ENCODE measurements at places on chromosomes 7 and 10. TPM values are rescaled to one million over a fixed set of nuclear protein-coding genes. Genes with fewer than 3 reads are reported as not detected.

GRCh38 chr10:78196964-78197363 lies 163.3 kb downstream of the RPS24 start:
- DNase-seq, result no peak
- peaks cover 25% of the 10 kb centered on the region for H3K27me3 ChIP-seq
- no peak overlapping the region for H3K4me3 ChIP-seq
- H3K27ac ChIP-seq, result no peak overlapping the region

- no peak overlapping the region for H3K27ac ChIP-seq
- H3K27me3 ChIP-seq, result no peaks in the 10 kb centered on the region
- H3K4me1 ChIP-seq, result peaks cover 29% of the 10 kb centered on the region
- no peak for DNase-seq
- H3K4me3 ChIP-seq, result no peak overlapping the region
- no peaks in the 10 kb centered on the region for H3K36me3 ChIP-seq
Measured at GRCh38 chr10:87657371-87657770, 2.3 kb upstream of the PAPSS2 start.

DNA sequence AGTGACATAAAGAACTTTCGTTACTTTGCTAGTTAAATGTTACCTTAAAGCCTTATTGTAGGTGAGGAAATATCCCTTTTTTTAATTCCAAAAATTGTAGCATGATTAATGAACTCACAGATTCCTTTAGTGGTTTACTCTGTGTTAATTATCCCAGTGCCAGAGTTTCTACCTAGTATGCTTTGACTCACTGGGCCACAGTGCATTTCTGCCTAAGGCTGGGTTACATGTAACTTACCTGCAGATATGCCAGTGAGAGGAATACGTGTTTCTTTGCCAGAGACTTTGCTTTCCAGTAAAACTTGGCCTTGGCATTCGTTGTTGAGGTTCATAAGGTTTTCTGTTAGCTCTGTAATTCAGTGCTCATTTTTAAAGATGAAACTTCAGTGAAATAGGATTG lies 380.8 kb upstream of the LRGUK start:
- H3K4me3 ChIP-seq, result no peak overlapping the region
- no peaks in the 10 kb centered on the region for H3K36me3 ChIP-seq
- no peak for DNase-seq
- no peaks in the 10 kb centered on the region for H3K27me3 ChIP-seq

DNA sequence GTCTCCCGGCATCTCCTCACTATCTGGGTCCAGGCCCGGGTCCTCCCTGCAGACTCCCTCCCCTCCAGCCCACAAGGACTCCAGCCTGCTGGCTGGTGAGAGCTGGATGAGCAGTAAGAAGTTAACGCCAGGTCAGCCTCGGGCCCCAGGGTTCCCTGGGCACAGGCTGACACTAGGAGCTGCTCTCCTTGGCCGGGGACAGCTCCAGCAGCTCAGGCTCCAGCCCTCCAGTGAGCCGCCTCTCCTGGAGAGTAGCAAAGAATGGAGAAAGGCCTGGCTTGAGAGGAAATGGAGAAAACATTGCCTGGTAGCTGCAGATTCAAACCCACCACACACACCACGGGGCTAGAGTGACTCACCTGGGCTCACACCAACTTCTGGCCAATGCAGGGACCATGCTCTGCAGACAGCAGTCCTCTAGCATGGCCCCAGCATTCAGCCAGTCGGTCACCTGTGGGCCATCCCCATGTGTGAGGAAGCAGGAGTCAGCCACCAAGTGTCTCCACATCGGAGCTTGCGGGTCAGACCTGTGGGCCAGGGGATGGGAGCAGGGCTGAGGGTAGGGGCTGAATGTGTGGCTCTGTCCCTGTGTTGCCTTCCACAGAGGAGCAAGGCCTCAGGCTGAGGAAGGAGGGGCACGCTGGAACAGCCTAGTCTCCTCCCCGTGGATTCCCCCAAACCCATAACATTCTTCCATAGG lies 6.5 kb downstream of the SAP25 start:
- H3K4me3 ChIP-seq, result no peak overlapping the region
- H3K4me1 ChIP-seq, result peaks cover 14% of the 10 kb centered on the region
- no peak for DNase-seq
- no peaks in the 10 kb centered on the region for H3K36me3 ChIP-seq

DNA sequence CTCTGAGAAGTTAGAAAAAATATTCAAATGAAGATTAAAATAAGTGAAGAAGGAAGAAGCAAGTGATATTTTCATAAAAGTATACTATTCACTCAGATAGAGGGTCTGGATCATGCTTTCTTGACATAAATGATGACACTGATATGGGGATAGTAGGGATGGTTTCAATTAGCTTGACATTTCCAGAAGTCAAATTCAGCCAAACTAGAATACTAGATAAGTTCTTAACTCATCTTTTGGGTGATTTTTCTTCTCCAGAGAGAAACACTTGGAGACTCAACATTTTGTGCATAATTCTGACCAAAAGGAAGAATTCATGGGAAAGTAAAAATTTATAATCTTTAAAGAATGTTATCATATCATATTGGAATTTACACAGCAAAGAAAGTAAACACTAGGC lies 152.0 kb upstream of the LRGUK start:
- H3K4me1 ChIP-seq, result no peaks in the 10 kb centered on the region
- no peaks in the 10 kb centered on the region for H3K36me3 ChIP-seq
- DNase-seq, result no peak

DNA sequence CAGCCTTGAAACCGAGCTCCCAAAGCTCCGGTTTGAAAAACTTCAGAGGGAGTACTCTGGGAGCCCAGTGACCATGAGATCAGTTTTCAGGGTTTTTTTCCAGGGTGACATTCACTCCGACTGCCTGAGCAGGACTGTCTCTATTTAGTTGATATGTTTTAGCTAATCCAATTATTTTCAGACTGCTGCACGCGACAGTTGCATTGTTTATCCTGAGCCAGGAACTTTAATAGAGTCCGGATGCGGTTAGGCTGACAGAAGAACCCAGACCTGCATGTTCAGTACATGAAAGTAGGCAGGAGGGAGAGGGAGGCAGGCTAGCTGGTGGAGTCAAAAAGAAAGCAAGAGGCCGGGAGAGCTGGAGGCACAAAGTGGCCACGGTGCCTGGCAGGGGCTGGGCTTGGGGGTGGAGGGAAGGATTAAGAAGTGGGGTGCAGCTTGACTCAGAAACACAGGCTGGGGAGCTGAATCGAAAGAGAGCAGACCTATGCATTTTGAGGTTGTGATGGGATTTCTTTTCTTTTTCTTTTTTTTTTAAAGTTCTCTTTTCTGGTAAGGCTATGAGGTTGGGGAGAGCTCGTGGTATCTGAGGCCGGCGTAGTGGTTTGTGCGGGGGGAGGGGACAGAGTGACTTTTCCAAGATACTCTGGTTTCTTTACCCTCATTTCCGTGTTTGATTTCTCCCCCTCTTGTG lies 5.7 kb downstream of the GATA3 start:
- no peak overlapping the region for H3K27ac ChIP-seq
- no peak overlapping the region for H3K4me3 ChIP-seq
- no peaks in the 10 kb centered on the region for H3K36me3 ChIP-seq
- no peaks in the 10 kb centered on the region for H3K4me1 ChIP-seq
- H3K27me3 ChIP-seq, result no peaks in the 10 kb centered on the region

DMTF1 gene
- 56.3 TPM for total RNA-seq

ZNF488 gene
- 3.9 TPM for total RNA-seq

CCDC3 gene
- total RNA-seq, result 10.5 TPM

GRCh38 chr10:52639652-52640051 lies 132.9 kb downstream of the MBL2 start:
- no peaks in the 10 kb centered on the region for H3K4me1 ChIP-seq
- no peaks in the 10 kb centered on the region for H3K27me3 ChIP-seq
- H3K27ac ChIP-seq, result no peak overlapping the region
- H3K4me3 ChIP-seq, result no peak overlapping the region
- H3K36me3 ChIP-seq, result no peaks in the 10 kb centered on the region
- DNase-seq, result no peak

DNA sequence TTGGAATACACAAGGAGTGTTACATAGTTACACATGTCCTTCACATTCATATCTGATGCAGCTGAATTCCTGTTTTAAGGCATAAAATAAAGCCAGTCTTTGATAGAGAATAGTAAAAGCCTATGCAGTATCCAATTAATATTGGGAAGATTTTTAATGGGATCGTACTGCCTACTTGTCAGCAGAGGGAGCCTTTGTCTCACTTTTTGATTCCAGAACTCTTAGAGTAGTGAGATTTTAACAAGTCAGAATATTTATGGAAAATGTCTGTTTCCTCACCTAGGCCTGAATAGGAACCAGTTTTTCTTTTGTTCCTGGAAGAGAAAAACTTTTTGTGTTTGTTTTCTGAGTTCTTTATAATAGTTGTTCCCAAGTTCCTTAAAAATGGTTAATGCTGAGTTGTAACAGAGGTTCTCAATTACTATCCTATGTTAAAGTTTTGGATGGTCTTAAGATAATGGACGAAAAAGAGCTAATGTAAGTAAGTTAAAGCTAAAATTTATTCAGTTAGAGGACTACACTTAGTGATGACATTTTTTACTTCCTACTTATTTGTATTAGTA lies 114.0 kb downstream of the BBS9 start:
- H3K4me1 ChIP-seq, result no peaks in the 10 kb centered on the region
- no peak overlapping the region for H3K4me3 ChIP-seq
- H3K36me3 ChIP-seq, result no peaks in the 10 kb centered on the region
- no peak overlapping the region for H3K27ac ChIP-seq
- H3K27me3 ChIP-seq, result no peaks in the 10 kb centered on the region

GRCh38 chr7:85144771-85145170 lies 42.1 kb downstream of the SEMA3D start:
- no peak overlapping the region for H3K27ac ChIP-seq
- H3K4me1 ChIP-seq, result no peaks in the 10 kb centered on the region
- no peaks in the 10 kb centered on the region for H3K36me3 ChIP-seq
- no peaks in the 10 kb centered on the region for H3K27me3 ChIP-seq

DNA sequence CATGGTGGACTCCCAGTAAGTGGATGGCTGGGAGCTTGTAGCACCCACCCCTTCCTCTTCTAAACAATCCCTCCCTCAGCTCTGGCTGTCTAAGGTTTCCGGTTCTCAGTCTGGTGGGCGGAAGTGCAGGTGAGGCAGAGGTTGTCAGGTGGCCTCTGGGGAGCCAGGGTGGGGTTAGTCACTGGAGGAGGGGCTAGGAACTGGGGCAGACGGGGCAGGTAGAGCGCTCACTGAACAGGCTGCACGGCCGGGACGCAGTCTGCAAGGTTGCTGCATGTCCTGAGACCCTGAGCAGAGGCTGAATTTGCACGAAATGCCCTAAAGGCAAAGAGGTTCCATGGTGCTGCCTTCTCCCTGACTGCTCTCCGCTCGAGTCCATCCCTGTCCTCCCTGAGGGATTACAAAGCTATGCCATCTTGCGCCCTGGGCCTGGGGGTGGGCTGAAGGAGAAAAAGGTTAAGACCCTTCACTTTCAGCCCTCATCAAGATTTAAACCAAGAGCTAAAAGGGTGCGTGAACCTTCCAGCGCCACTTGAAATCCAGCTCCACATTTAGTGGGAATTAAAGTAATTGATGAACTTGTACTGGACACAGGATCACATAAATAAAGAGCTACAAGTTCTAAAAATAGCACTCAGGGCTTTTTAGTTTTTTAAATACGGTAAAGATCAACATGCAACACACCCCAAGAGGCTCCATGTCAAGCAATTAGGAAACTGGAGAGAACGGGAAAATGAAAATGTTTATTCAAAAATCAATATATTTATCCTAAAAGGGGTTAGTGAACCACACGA lies 62.3 kb upstream of the CTBP2 start:
- H3K4me3 ChIP-seq, result no peak overlapping the region
- H3K4me1 ChIP-seq, result no peaks in the 10 kb centered on the region
- no peaks in the 10 kb centered on the region for H3K36me3 ChIP-seq
- no peaks in the 10 kb centered on the region for H3K27me3 ChIP-seq

DNA sequence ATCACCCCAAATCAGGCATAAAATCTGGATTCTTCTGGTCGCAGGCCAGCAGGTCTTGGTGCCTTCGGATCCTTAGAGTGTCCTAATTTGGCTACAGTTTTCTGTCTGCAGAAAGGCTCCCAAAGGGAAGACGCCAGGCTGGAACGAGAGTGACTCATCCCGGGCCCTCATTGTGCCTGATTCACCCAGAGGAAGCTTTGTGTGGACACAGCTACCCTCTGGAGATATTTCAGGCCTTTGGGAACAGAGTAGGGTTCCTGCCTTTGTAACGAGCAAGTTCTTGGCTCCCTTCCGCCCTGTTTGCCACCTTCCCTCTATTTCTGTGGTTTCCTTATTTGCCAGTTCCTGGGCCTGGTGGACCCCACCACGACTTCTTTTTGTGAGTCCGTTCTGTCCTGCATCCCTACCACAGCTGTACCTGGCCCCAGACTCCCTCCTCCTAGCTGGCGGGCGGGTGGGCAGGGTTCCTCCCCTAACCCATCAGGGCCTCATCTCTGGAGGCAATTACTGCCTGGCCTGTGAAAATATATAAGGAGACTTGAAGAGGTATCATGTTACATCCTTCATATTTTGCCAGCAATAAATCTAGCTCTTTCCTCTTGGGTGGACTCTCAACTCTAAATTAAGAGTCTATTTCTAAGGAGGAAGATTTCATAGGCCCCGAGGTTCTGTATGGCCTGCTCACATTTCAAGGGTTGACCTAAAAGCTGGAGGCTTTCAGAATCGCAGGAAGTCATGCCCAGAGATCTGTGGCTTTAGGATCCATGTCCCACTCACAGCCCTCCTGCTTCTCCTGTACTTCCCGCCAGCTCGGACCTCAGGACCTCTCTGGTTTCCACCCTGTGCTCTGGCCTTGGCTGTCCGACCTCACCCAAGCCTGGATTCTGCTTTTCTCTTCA lies 219.2 kb upstream of the ZNF32 start:
- no peak for DNase-seq
- H3K36me3 ChIP-seq, result no peaks in the 10 kb centered on the region
- no peaks in the 10 kb centered on the region for H3K4me1 ChIP-seq
- H3K27me3 ChIP-seq, result peaks cover 25% of the 10 kb centered on the region

PCLO gene
- 2.4 TPM for total RNA-seq

LLCFC1 gene
- not detected for total RNA-seq
